ENCODE measurements at places on chromosomes 12 and 14.

DNA sequence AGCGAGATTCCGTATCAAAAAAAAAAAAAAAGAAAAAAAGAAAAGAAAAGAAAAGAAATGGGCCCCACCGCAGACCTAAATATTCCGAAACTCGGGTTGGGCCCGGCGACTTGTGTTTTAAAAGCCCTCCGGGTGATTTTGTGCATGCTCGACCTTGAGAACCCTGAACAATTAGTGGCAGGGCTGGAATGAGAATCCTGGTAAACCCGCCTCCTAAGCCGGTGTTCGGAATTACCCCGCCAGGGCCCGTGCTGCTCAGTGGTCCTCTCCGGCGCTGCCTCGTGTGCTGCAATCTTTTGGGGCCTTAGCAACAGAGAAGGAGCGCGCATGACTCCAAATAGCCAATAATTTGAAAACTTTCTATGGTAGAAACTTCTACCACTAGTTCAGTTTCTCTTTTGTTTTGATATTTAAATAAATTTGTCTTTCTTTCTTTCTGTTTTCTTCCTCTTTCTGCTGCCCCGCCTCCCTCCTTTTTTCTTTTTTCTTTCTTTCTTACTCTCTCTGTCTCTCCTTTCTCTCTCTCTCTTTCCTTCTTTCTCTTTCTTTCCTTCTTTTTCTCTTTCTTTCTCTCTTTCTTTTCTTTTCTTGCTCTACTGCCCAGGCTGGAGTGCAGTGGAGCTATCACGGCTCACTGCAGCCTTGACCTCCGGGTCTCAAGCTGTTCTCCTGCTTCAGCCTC is 1.5 kb upstream of the GALNT6 start:
- DNase-seq = peak; percentile 44

- no peak for DNase-seq
Measured at GRCh38 chr14:85813040-85813439, 283.1 kb downstream of the FLRT2 start.

GRCh38 chr12:65911321-65911720 is 87.0 kb downstream of the HMGA2 start:
- DNase-seq = peak; percentile 77

- no peak for DNase-seq
Measured at GRCh38 chr14:105060751-105061427, 4.3 kb downstream of the GPR132 start.

DNA sequence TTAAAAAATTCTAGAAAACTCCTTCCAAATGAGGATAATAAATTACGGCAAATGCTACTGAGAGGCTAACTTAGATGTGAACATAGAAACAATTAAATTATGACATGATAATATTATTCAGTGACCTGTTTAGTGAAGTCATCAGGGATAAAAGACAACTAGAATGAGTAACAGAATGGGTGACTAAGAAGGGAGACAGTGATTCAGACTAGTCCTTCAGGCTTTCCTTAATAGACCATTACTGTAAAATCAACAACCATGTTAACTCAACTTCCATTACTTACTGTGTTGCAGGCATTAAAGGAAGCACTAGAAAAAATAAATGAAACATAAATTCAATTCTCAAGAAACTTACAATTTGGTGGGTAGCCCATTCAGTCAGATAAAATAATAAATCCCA is 543.9 kb upstream of the LRFN5 start:
- DNase-seq = peak; percentile 79

- no peak for DNase-seq
Measured at GRCh38 chr14:103199124-103199523, 75.9 kb downstream of the TNFAIP2 start.

DNA sequence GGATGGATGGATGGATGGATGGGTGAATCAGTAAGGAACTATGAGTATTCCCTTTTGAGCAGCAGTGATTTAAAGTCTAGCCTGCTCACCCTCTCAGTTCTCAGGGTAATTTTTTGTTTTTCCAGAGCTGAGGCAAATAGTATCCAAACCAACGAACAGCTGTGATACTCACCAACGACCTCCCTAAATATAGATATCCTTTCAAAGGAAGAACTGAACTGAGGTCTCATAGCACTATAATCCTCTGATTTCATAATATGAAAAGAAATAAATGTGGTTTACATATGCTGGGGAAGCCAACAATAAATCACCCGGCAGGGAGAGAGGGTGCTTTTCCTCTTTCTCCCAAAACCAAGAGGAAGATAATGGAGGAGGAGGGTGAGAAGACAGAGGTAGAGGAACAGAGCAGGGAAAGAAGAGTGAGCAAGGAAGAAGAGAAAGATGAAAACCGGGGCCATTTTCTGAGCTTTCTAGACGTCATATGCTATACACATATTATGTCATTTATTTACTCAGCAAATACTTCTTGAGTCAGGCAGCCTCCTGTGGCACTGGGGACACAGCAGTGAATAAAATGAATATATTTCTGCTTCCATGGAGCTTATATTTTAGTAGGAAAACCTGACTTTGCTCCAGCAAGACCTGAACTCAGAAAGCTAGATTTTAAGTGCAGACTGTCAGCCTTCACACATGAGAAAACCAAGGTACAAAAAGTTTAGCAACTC is 710.7 kb upstream of the TBX3 start:
- DNase-seq = no peak

GRCh38 chr12:57852620-57853500 is 6.3 kb upstream of the CTDSP2 start:
- no peak for DNase-seq

DNA sequence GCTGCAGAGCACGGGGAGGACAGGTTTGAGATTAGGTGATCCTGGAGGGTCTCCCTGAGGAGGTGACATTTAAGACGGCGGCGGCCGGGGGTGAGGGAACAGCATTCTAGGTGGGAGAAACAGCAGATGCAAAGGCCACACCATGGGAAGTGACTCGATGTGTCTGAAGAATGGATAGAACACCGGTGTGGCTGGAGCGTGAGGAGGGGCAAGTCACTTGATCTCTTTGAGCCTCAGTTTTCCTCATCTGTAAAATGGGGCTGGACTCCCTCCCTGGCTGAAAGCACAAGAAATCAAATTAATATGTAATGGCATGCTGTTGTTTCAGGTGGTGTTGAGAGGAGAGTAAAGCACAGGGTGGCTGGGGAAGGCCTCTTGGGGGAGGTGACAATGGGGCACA is 10.0 kb upstream of the NCOR2 start:
- no peak for DNase-seq

- peak; percentile 15 for DNase-seq
Measured at GRCh38 chr12:104411826-104412641, 44.7 kb upstream of the CHST11 start.

GRCh38 chr14:55458800-55459515 is 18.5 kb upstream of the TBPL2 start:
- DNase-seq = peak; percentile 79

- DNase-seq = no peak
Measured at GRCh38 chr12:11798006-11798708, 148.7 kb downstream of the ETV6 start.

- DNase-seq = peak; percentile 31
Measured at GRCh38 chr12:31578632-31579031, 12.3 kb downstream of the DENND5B start.

GRCh38 chr12:97471194-97471593 is 8.6 kb downstream of the RMST start:
- no peak for DNase-seq

DNA sequence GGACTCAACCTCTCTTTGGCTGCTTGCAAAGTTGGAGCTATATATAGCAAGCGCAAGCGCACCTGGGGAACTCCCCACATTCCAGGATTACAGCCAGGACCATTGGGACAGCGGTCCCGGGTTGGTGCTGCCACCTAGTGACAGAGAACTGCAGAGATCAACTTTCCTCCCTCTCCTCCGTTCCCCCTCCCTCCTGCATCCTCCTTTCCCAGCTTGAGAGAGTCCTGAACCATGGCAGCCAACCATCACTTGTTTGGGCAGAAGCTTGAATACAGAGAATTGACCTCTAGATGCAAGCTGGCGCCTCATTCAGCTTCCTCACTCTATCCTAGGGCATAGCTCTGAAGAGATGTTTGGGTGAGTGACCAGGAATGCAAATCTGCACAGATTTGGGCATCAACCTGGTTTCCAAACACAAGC is 17.4 kb upstream of the FLVCR2 start:
- peak; percentile 84 for DNase-seq

DNA sequence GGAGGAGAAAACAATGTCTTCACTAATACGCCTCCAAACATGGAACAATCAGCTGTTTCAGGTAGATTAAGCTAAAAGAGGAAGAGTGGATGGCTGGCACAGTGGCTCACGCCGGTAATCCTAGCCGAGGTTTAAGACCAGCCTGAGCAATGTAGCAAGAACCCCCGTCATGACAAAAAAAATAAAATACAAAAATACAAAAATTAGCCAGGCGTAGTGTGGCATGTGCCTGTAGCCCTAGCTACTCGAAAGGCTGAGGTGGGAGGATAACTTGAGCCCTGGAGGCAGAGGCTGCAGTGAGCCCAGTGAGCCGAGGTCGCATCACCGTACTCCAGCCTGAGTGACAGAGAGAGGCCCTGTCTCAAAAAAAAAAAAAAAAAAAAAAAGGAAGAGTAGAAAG is 1.2 kb upstream of the MED13L start:
- DNase-seq = no peak

DNA sequence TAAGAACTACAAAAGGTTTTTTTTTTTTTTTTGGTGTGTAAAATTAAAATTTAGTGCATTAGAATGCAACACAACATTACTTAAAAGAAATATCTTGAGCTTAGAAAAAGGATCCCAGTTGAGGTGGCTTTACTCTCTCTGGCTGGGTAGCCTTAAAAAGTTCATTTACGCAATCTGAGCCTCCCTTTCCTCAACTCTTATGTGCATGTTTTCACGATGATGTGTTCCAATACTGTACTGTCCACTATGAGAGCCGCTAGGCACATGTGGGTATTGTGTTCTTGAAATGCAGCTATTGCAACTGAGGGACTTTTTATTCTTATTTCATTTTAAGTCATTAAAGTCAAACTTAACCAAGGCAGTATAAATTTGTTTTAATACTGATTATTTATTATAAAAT is 460.9 kb upstream of the SYT1 start:
- peak; percentile 70 for DNase-seq

- DNase-seq = no peak
Measured at GRCh38 chr12:46304070-46304469, 35.2 kb upstream of the SLC38A1 start.

GRCh38 chr12:73833746-73834145 is 703.9 kb upstream of the ATXN7L3B start:
- DNase-seq = no peak

DNA sequence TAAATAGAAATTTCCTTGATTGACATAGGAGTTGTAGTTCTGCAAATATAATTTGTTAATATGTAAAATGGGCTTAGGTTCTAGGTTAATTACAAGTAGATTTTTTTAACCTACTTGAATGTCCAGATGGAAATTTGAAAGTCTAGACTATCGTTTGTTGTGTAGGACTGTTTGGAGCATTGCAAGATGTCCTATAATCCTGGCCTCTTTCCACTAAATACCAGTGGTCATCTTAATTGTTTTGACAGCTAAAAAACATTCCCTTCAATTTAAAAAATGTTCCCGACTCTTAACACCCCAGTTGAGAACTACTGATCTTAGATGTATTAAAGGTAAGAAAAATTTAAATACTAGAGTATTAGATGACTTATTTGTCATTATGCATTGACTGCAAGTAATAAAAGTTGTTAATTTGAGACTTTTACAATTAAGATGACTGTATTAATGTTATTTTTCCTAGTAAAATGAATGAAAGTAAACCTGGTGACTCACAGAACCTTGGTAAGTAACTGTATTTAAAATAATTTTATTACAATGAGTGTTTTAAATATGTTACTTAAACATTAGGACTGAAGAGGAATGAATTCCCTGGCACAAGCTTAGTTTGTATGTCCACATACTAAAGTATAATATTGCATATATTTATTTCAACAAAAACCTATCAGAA is 21.8 kb downstream of the G2E3 start:
- peak; percentile 12 for DNase-seq

GRCh38 chr14:103526247-103526913 is 2.6 kb upstream of the TRMT61A start:
- no peak for DNase-seq

Measured in renal cortical epithelial cell (primary cell).